Activated CD4-positive, alpha-beta T cell treated with anti-CD3 and anti-CD28 coated beads, Interleukin-2, Interleukin-4, amounts not matched to agents 100 ng/mL and 50 ng/mL, durations not matched to agents 16 hours and 8 hours (primary cell): ENCODE measurements at places on chromosomes 7 and 10.

DNA sequence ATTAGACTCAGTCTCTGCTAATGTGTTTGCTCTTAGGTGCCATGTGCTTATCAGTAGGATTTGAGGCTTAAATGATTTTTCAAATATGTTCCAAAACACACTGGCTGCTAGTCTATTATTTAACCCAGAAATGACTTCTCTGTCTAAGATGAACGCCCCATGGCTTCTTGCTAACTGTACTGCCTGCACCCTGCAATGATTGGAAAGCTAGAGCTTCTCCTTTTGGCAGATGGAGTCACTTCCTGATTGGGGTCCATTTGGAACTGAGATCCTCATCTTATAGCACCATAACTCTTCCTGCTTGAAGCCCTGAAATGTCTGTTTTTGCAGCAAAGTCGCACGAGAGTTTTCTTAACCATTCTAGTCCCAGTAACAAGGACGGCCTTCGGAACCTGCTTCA, 186.5 kb upstream of the ADO start:
- no peak for DNase-seq

GRCh38 chr7:140674356-140674800, 1.6 kb downstream of the ADCK2 start:
- DNase-seq: no peak

GRCh38 chr10:1133495-1134045, 77.4 kb downstream of the WDR37 start:
- no peak for DNase-seq

GRCh38 chr10:91038971-91039370, 118.1 kb upstream of the ANKRD1 start:
- no peak for DNase-seq

- no peak for DNase-seq
Observed at GRCh38 chr7:99129001-99129400, 14.9 kb downstream of the SMURF1 start.

GRCh38 chr10:128128582-128128981, 2.4 kb upstream of the MKI67 start:
- DNase-seq: no peak

DNA sequence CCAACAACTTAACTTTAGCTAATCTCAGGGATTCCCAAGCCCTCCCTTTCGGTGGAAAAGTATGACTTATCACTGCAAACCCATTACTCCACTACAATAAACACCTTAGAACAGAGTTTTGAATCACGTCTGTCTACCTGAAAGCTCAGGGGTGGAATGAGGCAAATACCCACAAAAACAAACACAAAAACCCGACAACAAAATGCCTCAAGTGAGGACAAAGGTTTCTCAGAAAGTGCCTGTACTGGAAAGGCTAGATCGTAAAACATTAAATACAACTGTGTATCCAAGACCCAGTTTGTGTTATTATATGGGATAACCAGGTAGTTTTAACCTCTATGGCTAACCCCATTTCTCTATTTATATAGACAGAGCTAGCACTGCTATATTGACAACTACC, 26.0 kb downstream of the MKRN1 start:
- DNase-seq: no peak

DNA sequence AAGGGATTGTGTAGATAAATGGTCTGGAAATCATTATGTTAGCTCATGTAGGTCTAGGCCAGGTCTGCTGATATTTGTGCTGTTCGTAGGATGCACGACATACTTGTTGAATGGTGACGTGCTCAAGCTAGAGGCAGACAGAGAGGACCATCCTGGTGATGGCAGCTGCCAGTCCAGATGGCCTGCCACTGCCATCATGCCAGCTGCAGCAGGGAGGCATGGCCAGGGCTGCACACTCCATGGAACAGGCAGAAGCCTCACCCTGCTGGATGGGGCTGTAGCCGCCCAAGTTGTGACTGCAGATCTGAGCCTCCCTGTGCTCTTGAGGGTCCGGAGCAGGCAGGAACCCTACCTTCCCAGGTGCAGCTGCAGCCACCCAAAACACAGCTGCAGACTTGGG, 80.3 kb downstream of the SPDYE5 start:
- DNase-seq: no peak

GRCh38 chr10:91006001-91006751, 85.3 kb upstream of the ANKRD1 start:
- DNase-seq: peak; percentile 82
